ENCODE measurements at places on chromosomes 13 and 19.

GRCh38 chr13:85366759-85367417 is 432.3 kb downstream of the SLITRK6 start:
- no peak for DNase-seq

DNA sequence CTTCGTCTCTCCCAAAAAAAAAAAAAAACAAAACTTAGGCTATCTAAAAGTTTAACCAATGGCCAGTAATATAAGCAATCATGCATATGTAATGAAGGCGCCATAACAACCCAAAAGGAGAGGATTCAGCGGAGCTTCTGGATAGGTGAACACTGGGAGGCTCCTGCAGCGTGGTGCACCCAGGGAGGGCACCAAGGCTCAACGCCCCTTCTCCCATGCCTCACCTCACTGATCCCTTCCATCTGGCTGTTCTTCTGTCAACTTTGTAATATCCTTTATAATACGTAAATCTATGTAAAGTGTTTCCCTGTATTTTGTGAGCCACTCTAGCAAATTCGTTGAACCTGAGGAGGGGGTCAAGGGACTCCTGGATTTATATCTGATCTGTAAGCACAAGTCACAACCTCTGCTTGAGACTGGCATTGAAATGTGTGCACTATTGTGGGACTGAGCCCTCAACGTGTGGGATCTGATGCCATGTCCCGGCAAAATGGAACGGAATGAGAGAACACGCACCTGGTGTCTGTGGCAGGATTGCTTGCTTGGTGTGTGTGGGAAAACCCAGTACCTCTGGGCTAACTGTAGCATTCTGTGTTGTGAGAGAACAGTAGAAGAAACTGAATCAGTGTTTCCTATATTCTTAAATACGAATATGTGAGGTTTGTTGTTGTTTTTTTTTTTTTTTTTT is 521 bp upstream of the ZNF665 start:
- no peak for DNase-seq

- no peak for DNase-seq
Measured at GRCh38 chr13:105638426-105638825, 897.0 kb downstream of the EFNB2 start.

GRCh38 chr13:67148161-67148571 is 82.0 kb downstream of the PCDH9 start:
- DNase-seq: no peak

DNA sequence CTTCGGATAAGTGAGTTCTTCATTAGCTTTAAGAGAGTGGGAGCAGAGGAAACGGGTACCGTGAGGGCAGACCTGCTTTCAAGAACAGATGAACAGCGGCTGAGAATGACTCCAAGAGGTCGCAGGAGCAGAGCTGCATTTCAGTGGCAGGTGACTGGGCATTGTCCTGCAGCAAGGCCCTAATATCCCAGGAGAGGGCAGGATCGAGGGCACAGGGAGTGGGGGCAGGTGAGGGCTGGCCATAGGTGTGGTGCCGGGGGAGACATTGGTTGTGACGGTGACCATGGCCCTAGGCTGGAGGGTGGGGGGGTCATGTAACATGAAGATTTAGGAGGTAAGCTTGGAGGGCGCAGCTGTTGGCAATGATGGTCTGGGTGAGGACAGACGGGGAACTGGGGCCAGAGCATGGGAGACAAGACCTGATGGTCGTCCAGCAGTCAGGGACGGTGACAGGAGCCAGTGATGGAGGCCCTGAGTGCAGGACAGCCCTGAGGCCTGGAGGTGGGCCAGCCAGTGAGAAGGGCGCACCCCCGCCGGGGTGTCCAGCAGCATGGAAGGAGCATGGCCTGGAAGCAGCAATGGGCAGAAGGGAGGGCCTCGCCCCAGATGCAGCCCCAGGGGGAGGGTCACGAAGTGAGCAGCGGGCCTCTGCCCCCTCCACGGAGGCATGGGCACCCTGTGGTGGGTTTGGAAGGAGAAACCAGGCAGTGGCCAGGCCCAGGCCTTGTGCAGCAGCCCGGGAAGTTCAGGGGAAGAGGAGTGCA is 29.2 kb upstream of the LAMP1 start:
- DNase-seq: no peak

DNA sequence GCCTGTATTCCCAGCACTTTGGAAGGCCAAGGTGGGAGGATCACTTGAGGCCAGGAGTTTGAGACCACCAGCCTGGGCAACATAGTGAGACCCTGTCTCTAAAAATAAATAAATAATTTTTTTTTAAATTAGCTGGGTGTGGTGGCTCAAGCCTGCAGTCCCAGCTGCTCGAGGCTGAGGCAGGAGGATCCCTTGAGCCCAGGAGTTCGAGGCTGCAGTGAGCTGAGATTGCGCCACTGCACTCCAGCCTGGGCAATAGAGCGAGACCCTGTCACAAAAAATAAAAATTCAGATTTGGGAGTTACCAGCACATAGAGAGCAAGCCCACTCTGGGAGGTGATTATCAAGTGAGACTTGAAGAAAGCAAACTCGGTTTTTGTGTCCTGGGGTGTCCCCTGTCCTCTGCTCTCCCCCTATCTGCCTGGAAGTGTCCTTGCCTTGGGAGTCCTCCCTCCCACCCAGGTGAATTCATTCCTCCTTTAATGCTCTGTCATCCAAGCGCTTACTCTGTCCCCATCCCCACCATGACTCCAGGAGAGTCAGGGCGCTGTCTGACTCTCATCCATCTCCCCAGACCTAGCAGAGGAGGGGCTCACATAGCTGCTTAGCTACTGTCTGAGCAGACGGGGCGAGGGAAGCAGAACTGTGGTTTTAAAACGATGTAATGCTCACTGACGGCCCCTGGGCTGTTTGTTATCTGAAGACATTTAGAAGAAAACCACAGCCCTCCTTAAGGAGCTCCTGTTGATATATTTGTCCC is 146.8 kb downstream of the STK24 start:
- no peak for DNase-seq

DNA sequence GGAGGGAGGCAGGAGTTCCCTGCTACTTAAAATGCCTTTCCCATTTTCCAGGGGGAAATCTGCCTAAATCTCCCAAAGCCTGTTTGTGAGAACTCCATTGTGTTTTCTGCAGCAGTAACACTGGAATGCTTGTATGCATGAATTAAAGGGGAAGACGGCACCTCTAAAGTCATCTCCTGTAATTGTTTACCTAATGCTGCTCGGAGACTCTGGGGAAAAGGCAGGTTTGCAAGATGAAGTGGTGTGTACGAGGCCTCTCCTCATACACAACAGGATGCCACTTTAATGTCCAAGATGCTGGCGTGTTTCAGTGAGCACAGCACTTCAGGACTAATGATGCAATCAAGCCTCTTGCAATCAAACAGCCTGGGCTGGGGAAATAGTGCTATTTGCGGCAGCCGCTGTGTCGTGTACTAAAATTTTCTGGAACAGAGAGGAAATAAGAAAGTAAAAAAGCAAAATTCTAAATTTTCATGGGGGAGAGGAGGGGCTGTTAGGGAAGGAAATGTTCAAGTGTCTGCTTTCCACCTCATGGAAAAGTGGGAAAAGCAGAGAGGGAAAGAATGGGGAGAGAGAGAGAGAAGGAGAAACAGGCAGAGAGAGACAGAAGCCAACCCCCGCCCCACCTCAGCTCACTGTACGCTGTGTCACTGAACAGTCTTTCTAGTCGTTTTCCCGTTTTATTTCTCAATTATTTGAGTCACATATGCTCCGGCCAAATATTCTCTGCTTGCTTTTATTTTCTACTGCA is 32.9 kb downstream of the TSHZ3 start:
- no peak for DNase-seq

DNA sequence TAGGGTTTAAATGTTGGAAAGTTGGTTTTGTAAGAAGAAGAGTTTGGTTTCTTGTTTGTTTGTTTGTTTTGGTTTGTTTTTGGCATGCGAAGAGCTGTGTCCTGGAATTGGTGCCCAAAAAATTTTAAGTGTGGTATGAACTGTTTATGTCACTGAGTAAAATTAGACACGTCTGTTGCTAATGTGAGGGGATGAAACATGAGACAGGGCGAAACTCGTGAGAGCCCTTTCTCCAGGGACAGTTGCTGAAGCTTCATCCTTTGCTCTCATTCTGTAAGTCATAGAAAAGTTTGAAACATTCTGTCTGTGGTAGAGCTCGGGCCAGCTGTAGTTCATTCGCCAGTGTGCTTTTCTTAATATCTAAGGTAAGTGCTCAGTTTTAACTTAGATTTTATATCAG is at the start of gene SGCG:
Gene SGCG, plus strand, starts transcription at position 269 of the 400 bp plus-strand sequence. CDS start 22,716 bp downstream, outside the sequence.
- DNase-seq: no peak

DNA sequence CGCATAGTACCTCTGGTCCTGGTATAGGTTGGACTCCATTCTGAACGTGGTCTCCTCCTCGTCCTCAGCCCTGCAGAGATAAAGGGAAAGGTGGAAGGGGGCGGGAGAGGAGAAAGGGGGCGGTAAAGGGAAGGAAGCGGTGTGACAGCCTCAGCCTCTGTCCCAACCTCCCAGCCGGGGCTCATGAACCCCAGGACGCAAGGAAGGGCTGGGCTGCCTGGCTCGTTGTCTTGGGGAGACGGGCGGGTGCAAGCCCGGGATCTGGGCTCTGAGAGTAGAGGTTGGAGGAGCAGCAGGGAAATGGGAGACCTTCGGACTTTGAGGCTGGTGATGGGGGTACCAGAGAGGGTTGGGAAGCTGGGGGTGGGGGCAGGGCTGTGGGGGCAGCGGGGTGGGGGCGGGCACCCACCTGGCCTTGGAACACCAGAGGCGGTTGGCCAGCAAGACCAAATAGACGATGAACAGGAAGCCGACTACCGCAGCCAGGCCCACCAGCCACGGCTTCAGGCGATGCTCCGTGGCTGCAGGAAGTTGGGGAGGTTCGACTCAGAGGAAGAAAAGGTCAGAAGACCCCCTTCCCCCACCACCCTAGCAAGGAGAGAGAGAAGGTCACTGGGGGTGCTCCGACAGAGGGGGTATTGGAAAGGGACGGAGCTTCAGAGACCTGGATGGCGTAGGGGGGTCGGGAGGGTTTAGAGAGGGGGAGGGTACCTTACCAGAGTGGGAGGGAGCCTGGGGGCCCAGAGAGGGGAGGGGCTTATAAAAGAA is 1.7 kb downstream of the SMIM24 start:
- no peak for DNase-seq

DNA sequence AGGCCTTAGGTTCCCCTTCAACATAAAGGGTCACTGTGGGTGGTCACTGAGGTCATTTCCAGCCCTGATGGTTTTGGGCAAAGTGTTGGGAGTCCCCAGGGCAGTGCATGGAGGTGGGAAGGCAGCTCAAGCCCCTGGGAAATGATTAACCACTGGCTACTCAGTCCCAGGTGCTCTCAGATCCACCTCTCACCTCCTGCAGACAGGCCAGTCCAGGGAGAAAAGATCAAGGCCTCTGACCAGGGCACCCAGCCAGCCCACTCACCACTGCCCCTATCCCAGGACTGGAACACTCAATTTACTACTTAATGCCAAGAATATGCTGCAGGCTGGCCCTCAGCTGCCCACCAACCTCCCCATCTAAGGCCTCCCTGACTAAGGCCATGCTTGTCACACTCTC is 1307.9 kb downstream of the UQCRFS1 start:
- DNase-seq: no peak

DNA sequence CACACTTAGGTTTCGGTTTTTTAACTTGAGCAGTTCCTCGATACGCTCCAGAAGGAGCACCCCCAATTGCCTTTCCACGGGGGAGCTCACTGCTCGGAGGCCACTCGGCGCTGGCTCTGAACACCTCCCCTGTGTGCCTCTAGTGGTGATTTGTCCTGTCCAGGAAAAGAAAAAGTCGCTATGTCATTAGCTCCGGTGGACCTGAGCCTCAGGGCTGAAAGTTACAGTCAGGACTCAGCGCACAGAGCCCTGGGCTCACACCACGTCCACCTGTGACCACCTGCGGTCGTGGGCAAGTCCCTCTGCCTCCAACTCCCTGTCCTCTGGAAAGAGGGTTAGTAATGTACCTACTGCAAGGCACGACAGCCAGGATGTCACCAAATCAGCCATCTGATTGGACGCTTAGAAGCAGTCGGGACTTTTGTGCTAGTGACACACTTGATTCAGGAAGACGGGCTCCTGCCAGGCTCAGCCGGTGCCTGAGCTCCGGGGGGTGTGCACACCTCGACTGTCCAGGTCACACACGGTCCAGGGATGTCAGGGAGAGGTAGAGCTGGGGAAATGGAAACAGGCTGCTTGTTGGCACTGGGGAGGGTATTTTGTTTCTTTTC is 3.9 kb upstream of the TMPRSS9 start:
- no peak for DNase-seq

GRCh38 chr19:17097593-17098126 is 22.1 kb downstream of the MYO9B start:
- no peak for DNase-seq

DNA sequence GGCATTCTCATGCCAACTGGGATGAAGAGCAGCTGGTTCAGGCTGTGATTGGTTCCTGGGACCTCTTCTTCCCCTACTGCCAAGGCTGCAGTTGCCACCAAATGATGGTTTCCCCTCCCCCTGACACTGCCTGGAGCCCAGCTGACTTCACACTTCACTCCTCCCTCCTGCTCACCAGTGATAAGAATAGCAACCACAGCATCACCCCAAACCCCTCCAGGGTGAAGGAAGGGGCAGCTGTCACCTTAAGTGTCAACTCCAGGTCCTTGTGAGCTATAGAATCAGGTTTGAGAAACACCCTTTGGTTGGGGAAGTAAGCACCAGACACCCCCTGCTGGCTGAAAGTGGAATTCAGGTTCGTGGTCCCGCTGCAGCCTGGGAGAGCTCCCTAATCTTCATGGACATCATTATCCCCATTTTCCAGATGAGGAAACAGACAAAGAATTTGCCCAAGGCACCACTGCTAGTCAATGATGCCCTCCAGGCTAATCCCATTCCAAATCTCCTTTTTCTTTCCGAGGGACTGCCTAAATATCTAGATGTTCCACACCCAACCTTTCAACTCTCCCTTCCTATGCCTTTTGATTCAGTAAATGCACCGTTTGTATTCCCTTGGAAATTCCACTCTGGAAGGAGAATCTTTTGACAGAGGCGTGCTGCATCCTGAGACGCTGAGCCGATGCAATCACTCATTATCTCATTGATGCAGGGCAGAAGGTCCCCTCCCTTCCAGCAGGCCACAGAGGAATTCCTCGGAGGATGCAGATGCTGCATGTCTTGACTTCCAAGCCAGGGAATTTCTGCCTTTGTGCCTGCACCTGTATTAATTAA is 50.6 kb upstream of the UQCRFS1 start:
- DNase-seq: peak; percentile 16

DNA sequence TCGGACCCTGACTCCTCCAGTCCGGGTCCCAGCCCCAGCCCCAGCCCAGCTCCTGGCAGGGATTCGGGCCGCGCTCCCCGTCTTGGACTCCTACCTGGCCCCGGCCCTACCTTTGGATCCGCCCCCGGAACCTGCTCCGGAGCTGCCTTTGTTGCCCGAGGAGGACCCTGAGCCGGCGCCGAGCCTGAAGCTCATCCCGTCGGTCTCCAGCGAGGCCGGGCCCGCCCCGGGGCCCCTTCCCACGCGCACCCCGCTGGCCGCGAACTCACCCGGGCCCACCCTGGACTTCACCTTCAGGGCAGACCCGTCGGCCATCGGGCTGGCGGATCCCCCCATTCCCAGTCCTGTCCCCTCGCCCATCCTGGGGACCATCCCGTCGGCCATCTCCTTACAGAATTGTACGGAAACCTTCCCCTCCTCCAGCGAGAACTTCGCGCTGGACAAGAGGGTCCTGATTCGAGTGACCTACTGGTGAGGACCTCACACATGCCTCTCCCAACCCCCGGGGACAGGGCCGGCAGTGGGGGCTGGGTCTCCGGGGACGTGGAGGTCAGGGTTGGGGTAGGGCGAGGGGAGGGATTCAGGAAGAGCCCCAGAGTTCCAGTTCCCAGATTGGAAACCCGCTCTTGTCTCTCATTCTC is 732 bp downstream of the SELENOV start:
- no peak for DNase-seq
